Activated CD4-positive, alpha-beta T cell treated with anti-CD3 and anti-CD28 coated beads, Interleukin-2, amount 50 U/mL, for 24 hours (primary cell): ENCODE measurements at places on chromosomes 2 and 18.

- DNase-seq: no peak
Observed at GRCh38 chr2:131044075-131044756, 49.0 kb downstream of the FAM168B start.

- DNase-seq: no peak
Observed at GRCh38 chr18:452816-453215, 47.7 kb downstream of the COLEC12 start.

GRCh38 chr18:37666991-37667390, 101.4 kb upstream of the CELF4 start:
- no peak for DNase-seq

- no peak for DNase-seq
Observed at GRCh38 chr2:209121691-209122090, 302.2 kb upstream of the MAP2 start.

DNA sequence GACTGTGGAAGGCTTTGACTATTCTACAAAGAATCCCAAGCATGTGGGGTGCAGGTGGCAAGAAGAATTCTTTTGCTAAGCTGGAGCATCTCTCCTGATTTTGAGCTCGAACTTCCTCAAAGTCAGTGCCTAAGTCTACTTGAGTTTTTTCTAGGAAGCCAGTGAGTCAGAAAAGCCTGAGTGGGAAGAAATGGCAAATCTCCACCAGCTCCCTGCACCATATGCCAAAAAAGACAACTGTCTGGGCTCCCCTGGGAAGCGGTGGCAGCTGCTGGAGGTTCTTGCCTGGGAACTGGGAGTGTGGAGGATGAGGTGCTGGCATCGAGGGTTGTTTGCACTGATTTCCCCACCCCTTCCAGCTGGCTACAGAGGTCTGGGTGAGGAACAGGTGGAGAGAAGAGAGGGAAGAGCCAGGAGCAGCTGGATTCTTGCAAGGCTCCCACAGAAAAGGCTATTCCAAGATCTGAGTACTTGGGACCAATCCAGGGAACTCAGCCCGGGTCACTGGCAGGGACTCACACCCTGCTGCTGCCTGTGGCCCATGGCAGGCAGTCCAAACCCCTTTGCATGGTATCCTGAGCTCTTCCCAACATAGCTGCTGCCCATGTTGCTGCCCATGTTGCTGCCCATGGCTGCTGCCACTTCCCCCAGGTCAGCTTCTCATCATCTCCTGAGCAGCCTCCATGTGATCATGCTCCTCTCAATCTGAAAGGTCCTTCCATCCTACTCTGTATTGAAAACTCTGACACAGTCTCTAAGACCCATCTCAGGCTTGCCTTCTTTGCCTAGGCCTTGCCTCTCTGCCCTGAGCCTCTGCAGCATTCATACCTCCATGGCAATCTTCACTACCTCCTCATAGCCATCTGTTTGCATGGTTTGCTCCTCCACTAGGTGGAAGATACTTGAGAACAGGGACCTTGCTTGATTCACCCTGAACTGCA, 128.3 kb upstream of the SPATS2L start:
- DNase-seq: no peak
